Right hindlimb (tissue), 1 donor: ENCODE measurements at places on chromosomes 3 and 15.

DNA sequence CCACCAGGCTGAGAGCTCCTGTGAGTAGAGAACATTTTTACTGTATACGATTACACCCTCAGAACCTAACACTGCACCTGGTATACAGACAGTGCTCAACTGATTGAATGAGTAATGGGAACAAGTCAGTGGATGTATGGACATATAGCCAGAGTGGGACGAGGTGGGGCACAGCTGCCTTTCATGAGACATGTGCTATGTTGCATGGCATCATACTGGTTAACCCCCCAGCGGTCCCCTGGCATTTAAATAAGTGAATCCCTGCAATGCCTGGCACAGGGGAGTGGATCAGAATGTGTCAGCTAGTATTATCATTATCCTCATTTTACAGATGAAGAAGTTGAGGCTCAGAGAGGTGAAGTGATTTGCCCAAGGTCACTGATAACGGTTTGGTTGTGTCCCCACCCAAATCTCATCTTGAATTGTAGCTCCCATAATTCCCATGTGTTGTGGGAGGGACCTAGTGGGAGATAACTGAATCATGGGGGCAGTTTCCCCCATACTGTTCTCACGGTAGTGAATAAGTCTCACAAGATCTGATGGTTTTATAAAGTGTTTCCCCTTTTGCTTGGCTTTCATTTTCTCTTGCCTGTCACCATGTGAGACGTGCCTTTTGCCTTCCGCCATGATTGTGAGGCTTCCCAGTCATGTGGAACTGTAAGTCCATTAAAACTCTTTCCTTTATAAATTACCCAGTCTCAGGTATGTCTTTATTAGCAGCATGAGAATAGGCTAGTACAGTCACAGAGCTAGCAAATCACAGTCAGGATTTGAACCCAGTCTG is 56.0 kb upstream of the ATP2B2 start:
- DNase-seq = no peak

- peak; percentile 62 for DNase-seq
Measured at GRCh38 chr15:69526081-69527061, 73.8 kb downstream of the RPLP1 start.

GRCh38 chr3:185176750-185177359 is 24.0 kb upstream of the C3orf70 start:
- DNase-seq = peak; percentile 64

DNA sequence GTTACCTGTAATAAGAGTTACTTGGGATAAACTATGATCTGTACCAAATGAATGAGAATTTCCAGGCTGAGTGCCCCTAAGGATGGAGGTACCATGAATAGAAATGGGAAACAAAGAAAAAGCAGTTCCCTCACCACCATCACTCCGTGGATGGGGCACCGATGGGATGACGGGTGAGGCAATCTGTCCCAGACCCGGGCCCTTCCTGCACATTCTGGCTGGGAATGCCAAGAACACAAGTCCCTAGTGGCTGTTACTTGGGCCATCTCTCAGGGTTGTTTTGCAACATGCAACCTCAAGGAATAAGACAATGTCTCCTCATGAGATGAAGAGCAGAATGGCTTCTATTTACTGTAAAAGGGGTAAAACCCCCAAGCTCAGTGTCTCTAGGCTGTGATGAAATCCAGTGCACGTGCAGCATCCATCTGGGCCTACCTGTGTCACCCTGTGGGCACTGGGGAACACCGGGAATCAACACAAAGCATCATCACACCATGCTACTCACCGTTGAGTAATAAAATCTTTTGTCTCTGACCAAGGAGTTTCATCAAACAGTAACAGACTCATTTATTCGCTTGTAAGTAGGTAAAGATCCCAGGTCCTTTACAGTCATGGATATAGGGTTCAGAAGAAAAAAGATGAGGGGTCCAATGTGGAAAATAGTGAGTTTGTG is 22.3 kb downstream of the GNB4 start:
- DNase-seq = no peak

DNA sequence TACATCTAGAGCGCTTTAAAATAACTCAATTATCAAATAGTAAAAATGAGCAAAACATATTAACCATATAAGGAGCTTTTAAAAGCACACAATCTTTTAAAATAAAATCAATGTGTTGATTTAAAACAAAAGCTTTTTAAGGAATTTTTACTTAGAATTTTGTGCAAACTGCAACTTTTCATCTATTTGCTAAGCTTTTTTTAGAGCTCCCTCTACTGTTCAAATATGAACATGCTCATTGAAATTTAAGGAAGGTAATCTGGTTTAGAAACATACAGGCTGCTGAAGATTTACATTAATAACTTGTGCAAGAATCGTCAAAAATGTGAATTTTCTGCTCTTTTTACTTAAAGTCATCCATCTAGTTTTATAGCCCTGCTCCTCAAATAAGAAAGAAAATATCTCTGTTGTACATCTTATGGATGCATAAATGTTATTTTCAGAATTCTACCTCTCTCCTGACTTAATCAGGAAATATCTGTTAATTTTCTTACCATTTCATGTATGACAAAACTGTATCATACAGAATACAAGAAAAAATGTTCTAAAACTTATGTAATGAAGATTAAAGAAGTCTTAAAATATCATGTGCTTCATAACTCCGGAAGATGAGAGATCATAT is 469.4 kb upstream of the ROBO2 start:
- no peak for DNase-seq

DNA sequence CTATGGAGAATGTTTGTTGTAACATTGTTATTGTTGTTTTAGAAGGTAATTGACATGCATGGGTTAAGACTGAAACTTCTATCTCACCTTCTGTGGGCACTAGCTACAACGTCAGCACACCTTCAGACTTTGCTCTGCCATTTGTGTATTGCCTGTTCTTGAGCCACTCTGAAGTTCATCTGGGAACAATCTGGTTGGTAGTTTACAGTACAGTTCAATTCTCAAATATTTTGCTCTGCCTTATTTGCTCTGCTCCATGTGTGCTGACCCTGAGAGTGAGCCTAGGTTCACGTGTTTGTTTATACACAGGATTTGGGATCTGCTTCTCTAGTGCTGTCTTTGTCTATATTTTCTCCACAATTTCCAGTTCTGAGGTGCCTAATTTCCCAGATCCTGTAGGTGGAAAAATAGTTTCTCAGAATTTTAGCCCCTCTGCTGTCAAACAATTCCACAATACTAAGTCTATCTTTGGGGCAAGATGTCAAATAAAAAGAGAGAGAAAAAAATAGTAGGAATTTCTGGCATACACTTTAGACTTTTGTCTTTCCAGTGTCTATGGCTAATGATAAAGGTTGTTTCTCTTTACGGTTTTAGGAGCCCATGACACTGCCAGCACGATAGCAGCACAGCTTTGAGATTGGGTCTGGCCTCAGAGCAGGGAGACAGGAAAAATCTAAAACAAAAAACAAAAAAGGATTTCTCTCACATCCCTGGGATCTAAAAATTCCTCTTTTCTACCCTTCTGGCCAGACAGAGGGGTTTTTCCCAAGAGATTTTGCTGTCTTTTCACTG is 721.4 kb downstream of the VGLL3 start:
- DNase-seq = no peak

DNA sequence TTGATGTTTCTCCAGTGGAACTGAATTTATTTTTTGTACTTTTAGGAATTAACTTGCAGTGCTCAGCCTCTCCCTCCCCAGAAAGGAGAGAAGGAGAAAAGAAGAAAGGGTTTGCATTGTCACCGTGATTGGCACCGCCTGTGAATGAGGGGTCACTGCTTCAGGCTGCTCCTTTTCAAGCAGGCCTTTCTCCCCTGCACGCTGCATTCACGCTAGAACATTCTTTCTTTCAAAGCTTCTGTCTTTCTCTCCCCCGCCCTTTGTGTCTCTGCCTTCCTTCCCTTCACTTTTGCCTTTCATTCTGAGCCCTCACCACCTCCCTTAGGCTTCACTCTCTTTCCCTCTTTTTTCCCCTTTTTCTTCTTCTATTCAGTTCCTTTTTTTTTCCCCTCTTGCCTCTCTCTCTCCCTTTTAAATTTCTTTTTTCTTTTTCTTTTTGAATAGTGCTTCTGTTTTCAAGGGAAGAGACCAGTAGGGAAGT is 42.4 kb downstream of the ZNF710 start:
- no peak for DNase-seq

GRCh38 chr3:89353465-89353864 is 246.0 kb downstream of the EPHA3 start:
- no peak for DNase-seq

GRCh38 chr15:73983211-73983727 is 8.8 kb downstream of the STOML1 start:
- peak; percentile 62 for DNase-seq

GRCh38 chr15:26772154-26773066 is at the start of gene GABRB3:
GABRB3 (minus strand) TSS chr15:26773066.
- peak; percentile 18 for DNase-seq

GRCh38 chr15:79341396-79341795 is 30.5 kb downstream of the TMED3 start:
- DNase-seq = peak; percentile 36

- no peak for DNase-seq
Measured at GRCh38 chr3:138336454-138336999, 6.9 kb upstream of the NME9 start.

DNA sequence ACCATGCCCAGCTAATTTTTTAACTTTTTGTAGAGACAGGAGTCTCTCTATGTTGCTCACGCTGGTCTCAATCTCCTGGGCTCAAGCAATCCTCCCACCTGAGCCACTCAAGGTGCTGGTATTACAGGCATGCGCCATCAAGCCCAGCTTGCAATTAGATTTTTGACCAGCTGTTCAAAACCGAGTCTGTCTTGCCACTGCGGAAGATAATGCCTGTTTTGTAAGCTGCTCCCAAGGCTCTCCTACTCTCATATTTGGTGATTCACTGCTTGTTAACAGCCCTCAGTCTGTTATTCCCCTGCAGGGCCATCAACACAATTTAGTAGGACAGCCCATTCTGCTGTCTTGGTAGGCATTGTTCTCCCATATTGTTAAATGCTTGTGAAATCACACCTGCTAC is 17.8 kb upstream of the MCCC1 start:
- DNase-seq = no peak

- no peak for DNase-seq
Measured at GRCh38 chr3:27127195-27127594, 242.0 kb downstream of the NEK10 start.

- DNase-seq = no peak
Measured at GRCh38 chr15:69623392-69624154, 171.0 kb downstream of the RPLP1 start.

- peak; percentile 39 for DNase-seq
Measured at GRCh38 chr3:9066141-9066540, 102.9 kb upstream of the RAD18 start.

DNA sequence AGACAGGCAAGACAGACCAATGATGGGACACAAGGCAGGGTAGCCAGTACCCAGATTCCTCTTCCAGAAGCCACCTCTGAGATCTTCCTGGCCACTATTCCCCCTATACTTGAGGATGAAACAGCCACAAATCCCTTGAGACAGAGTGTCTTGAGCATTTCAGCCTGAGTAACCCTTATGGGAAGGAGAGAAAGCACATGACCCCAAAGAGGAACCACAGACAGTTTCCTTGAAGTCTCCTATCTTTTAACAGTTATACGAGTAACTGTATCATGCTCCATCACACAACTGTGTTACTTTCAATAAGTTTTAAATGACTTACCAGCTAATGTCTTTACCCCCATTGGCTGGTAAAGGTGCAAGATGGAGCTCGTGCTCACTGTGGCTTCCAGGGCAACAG is 9.3 kb downstream of the VIPR1 start:
- DNase-seq = no peak

DNA sequence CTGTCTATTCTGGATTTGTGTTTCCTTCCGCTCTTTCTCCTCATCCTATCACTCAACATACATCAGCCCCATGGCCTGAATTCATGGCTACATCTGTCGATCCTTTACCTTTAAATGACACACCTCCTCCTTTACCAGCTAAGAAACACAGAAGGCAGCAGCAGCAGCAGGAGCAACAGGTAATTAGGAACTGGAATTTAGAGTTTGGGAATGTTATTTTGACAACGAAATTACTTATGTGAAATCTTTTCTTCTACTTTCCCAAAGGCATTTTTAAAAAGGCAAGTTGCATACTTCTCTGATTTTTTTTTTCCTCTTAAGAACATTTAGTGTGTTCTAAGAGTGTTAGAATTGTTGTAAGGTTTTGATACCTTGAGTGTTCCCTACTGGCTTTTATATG is 29.1 kb upstream of the ABHD10 start:
- no peak for DNase-seq

- DNase-seq = no peak
Measured at GRCh38 chr15:83504365-83504764, 57.2 kb downstream of the SH3GL3 start.

DNA sequence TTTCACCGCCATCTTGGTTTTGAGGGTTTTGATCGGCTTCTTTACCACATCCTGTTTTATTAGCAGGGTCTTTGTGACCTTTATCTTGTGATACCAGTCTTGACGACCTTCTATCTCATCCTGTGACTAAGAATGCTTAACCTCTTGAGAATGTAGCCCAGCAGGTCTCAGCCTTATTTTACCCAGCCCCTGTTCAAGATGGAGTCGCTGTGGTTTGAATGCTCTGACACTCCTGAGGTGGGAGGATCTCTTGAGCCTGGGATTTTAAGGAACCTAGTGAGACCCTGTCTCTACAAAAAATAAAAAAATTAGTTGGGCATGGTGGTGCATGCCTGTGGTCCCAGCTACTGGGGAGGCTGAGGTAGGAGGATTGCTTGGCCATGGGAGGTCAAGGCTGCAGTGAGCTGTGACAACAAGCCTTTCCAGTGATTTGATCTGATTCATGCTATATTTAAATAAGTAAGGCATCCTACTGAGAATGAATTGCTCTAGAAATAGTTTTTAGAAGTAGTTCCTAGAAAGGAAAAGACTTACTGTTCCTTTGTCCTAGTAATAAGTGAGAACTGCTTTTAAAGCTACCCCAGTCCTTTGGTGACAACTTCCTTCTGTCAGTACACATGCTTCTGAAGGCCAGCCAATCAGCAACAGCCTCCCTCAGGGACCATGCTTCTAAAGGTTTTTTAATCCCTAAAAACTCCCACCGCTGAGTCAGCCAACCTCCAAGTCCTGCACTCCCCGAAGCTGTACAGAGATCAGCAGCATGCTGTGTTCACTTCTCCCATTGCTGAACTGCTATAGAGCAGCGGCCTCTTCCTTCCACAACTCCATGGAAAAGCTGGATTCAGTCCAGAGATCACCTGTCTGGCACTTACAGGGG is 9.1 kb upstream of the CEMIP start:
- DNase-seq = no peak

- no peak for DNase-seq
Measured at GRCh38 chr3:197038679-197039462, 9.3 kb upstream of the MELTF start.

DNA sequence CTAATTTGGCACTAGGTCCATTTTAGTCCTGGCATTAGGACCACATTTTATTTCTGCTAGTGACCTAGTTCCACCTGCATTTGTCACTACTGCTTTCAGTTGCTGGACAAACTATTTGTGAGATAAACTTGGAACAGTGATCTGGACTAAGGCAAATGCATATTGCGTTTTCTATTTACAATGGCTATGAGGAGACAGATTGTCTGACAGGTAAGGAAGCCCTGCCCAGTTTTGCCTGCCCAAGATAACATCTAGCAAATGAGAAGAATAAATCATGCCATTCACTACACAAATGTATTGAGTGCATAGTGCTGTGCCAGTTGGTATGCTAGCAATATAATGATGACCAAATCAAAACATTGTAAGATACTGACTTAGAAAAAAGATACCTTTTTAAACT is 245.7 kb downstream of the GRM7 start:
- DNase-seq = no peak
